ENCODE measurements at places on chromosomes 11 and 22.

- no peak for DNase-seq
These were observed 639 bp downstream of the TRIOBP start for GRCh38 chr22:37697538-37697835.

- DNase-seq, result no peak
These were observed 4.2 kb downstream of the FIBP start for GRCh38 chr11:65883786-65884715.

DNA sequence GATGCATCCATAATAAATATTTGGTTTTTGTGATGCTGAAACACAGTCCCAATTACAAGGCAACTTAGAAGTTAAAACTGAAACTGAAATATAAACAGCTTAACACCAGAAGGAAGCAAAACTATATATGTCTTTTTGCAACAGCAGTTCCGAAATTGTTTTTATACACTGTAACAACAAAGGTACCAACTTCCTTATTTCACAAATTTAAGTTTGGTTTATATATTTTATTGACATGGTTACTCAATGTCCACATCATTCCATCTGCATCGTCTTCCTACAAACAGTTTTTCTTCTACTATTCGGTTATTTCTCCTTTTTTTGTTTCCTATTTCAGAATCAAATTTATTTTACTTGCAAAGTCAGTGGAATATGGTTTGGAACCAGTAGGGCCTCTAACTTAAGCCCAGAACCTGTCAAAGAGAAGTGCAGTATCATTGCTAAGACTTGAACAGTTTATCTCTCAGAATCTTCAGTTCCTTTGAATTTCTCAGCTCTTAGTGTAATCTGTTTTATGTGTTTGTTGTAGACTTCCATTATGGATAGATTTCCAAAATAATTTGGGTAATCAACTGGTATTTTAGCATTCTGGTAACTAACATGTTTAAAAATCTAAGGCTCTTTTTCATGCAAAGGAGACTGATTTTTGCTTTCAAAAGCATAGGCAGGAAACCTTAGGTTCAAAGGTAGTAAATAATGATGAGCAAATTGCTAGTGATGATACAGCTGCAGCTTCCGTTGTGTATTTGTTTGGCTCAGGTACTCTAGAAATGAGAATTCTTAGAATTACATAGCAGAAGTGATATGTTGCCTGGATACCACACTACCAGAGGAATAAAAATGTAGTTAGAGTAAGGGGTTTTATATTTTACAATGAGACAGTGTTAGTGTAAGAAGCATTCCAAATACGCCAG lies 8.2 kb upstream of the HSPA8 start:
- no peak for DNase-seq

GRCh38 chr11:61688365-61689163 lies 8.4 kb downstream of the DAGLA start:
- peak; percentile 78 for DNase-seq

GRCh38 chr11:43267856-43268580 lies 43.8 kb upstream of the API5 start:
- peak; percentile 2 for DNase-seq

- DNase-seq, result no peak
These were observed 67.0 kb downstream of the PPP6R3 start for GRCh38 chr11:68527585-68527984.

DNA sequence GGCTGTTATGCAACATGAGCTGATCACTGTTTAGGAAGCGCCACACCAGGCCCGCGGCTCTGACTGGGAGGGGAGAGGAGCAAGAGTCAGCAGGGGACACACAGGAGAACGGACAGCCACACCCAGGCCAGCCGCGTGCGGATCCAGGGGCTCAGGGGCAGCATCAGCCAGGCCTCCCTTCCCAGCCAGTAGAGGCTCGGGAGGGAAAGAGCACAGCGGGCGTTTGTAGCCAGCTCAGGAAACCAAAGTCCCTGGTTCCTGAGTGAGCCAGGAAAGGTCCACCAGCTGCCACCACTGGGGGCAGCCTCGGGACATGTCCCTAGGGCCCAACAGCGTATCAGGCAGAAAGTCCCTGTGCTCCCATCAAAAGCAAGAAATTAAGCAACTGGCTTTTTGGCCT lies 71.8 kb upstream of the PITPNB start:
- DNase-seq, result no peak

DNA sequence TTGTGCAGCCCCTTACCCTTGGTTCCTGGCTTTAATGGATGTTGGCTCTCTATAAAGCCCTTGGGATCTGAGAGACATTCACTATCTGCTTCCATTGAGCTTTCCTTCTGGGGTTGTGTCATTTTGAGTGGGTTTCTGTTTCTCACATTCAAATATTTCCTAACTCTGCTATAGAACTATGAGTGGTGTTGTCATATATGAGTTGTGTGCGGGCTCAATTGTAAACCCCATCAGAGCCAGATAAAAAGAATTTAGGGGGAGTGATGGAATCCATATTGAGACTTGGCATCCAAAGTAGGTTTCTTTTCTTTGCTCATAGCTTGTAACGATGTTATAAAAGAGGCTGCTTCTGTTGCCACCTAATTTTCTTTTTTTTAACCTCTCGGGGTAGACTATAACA lies 41.8 kb upstream of the SPON1 start:
- no peak for DNase-seq

DNA sequence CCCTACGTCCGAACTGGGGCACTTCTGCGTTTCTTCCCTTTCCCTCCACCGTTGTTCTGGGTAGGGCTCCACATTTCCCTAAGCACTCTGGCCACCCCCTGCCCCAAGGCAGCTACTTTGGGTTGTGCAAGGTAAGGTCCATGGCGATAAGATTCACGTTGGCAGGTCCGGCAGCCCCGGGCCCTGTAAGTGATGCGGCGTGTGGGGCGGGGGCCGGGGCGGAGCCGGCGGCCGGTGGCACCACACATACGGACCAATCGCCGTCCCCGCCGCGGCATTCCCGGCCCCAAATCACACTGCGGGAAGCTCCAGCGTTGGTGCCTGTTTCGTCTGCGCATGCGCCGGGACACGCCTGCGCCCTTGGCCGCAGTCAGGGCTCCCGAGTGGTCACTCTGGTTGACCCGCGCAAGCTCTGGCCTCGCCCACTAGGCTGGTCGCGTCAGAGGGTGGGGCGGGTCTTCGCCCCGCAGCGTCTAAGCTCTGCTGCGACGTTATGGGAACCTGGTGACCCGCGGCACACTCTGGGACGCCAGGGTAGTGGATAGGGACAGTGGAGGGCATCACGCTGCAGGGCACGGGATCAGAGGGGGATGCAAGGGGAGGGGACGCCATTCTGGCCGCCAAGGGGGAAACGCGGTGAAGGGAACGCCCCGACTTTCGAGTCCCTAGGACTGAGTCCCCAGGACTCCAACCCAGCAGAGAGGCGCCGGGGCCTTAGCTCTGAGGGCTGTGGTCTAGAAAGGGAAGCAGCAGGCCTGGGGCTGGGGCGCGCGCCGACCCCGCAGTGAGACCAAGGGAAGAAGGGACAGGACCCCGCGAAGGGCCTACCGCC lies 1.6 kb downstream of the FADS1 start:
- DNase-seq, result peak; percentile 98

- DNase-seq, result no peak
These were observed 165.1 kb upstream of the NCAM1 start for GRCh38 chr11:112795911-112796649.

DNA sequence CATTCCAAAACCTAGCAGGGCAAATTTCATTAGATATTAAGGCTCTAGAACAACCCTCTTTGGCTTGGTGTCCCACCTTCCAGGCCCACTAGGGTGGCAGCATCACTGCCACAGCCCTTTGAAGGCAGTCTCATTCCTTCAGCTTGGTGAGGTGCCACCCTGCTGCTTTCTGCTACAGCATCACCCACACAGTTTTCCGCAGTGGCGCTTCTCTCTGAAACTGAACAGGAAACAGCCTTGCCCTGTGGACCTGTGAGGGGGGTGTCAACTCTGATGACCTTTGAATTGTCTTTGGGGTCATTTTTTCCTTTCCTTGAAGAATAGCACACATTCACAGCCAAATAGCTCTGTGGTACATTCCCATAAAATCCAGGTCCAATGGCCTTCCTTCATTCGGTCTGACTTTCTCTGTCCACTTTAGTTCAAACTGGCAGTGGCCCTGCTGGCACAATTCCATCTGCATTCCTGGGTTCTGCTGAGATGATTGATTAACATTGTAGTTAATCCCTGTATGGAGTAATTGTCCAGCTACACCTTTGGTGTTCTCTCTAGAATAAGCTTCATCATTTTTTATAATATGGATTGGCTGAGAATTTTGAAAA lies 251.9 kb upstream of the FAT3 start:
- no peak for DNase-seq

DNA sequence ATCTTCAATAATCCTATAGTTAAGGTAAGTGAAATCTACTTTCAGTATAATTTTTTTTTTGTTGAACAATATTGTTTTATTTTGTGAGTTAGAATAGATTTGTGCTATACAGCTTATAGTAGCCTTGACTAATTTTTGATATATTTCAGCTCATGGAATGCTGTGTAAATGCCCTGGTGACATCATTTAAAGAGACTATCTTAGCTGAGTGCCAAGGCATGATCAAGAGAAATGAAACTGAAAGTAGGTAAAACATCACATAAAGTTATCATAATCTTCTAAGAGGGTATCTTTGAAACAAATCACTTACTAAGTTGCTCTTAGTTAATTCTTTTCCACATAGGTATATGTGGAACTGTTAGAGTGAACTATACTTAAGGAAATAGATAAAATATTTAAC lies 51.4 kb upstream of the ACAT1 start:
- peak; percentile 75 for DNase-seq

GRCh38 chr11:100340466-100341319 lies 346.4 kb upstream of the ARHGAP42 start:
- DNase-seq, result no peak

DNA sequence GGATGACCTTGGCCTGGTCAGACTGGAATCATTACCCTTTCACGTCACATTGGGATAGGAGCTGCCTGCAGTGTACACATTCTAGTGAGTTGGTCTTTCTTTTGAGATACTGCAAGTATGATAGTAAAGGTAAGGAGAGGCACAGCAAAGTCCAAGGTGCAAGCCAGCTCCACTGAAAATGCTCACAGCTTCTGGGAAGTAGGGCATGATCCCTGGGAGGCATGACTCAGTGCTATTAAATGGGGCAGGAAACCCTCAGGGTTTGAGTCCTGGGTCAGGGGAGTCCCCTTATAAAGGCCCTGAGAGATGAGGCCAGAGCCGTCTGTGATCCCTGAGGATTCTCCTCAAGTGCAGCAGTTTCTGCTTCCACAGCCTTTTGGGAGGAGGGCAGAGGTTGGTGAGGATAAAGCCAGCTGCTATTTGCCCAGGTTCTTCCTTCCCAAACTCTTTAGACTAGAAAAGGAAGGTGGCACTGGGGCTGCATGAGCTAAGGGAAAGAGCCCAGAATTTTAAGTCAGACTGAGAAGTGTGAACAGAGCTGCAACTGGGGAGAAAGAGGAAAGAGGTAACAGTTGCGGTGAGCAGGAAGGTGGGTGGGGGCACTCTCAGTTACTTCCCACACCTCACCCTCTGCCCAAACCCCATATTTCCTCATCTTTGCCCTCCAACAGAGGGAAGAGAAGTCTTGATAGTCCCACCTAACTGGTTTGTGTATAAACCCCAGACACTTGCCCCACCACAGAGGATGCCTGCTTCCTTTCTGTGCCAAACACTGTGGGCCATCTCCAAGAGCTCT lies 14.4 kb upstream of the OR52K1 start:
- no peak for DNase-seq

- no peak for DNase-seq
These were observed 831.2 kb upstream of the CCDC90B start for GRCh38 chr11:84117394-84117793.

DNA sequence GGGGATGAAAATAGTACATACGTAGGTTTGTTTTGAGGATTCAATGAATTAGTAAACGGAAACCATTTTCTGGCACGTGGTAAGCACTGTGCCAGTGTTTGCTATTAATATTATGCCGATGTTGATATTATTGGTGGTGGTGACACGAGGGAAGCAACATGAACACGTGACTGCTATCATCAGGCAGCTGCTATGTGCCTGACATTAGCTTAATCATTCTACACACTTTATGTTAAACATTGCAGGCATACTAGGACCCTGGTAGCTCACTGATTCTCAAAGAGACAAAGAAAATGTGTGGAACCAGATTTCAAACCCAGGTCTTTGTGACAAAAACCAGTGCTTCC lies 656 bp downstream of the SRRD start:
- DNase-seq, result peak; percentile 27

DNA sequence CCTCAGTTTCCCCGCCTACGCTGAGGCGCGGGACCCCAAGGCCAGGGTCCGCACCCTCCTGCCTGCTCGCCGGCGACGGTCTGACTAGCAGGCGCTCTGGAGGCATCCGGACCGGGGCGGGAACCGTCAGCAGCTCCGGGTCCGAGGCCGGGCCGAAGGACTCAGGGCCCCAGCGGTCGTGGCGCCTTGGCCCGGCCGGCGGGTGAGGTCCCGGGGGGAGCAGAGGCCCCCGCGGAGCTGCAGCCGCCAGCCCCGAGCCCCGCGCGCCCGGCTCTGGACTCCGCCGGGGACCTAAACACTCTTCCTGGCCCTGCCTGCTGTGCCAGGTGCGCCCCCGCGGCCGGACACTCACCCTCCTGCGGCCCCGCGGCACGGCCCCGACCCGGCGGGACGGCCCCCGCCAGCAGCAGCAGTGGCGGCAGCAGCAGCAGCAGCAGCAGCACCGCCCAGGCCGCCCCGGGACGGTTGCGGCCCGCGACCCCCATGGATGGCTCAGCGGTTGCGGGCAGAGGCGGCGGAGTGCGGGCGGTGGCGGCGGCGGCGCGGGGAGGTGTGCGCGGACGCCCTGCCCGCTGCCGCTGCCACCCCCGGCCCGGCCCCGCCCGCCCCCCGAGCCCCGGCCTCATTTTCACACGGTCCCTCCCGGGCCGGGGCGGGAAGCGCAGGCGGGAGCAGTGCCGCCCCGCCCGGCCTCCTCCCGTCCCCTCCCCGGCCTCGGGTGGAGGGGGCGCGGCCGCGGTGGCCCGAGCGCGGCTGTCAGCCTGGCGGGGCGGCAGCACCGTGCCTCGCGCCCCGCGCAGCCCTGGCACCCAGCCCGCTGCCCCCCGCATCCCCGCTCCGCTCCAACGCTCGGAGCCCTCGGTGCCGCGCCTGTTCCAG lies at the start of gene SCUBE2:
TSS of gene SCUBE2 (minus strand) at position 556 of the 879 bp plus-strand sequence. CDS start at position 485, 71 bp downstream.
- peak; percentile 23 for DNase-seq

DNA sequence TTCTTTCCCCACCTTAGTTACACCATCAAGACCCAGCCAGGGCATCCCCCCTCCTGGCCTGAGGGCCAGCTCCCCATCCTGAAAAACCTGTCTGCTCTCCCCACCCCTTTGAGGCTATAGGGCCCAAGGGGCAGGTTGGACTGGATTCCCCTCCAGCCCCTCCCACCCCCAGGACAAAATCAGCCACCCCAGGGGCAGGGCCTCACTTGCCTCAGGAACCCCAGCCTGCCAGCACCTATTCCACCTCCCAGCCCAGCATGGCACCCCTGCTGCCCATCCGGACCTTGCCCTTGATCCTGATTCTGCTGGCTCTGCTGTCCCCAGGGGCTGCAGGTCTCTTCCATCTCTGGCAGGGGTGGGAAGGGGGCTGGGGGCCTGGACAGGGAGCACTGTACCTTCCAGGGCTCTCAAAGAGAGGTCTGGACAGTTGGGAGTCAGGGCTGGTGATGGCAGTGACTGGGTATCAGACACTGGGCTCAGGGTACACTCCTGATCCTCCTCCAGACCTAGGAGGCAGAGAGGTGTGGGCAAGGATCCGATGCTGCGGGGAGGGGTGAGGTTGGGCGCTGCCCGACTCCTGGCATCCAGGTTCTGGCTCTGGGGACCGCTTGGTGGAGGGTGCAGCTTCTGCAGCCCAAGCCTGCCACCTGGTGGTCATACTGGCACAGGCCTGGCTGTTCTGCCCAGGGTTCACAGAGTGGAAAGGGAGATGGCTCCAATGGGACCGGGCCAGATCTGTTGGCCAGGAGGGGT lies at the start of gene UPK2:
TSS of gene UPK2 (plus strand) at position 205 of the 753 bp plus-strand sequence. CDS start at position 258, 53 bp downstream.
- DNase-seq, result peak; percentile 81

Measured in EL (cell line).